GM18507 (cell line): ENCODE measurements at places on chromosomes 12 and 14.

- no peak for DNase-seq
Observed at GRCh38 chr14:79325071-79325470, 886.2 kb downstream of the DIO2 start.

GRCh38 chr12:64538121-64538520 is 72.2 kb upstream of the RASSF3 start:
- no peak for DNase-seq

DNA sequence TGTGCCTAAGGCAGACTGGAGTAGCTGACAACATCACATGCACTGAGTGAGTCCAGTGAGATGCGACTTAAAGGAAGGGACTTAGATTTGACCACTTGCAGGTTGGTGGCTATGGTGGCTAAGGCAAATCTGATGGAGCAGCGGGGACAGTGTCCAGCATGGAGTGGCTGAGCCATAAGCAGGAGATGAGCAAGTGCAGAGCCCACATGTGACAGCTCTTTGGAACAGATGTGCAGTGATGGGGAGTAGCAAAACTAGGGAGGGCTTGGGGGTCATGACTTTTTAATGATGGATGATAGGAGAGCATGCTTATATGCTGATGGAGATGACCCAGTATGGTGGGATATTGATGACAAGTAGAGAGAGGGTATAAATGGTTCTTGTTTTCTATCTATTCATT is 80.2 kb downstream of the PELI2 start:
- DNase-seq = no peak

DNA sequence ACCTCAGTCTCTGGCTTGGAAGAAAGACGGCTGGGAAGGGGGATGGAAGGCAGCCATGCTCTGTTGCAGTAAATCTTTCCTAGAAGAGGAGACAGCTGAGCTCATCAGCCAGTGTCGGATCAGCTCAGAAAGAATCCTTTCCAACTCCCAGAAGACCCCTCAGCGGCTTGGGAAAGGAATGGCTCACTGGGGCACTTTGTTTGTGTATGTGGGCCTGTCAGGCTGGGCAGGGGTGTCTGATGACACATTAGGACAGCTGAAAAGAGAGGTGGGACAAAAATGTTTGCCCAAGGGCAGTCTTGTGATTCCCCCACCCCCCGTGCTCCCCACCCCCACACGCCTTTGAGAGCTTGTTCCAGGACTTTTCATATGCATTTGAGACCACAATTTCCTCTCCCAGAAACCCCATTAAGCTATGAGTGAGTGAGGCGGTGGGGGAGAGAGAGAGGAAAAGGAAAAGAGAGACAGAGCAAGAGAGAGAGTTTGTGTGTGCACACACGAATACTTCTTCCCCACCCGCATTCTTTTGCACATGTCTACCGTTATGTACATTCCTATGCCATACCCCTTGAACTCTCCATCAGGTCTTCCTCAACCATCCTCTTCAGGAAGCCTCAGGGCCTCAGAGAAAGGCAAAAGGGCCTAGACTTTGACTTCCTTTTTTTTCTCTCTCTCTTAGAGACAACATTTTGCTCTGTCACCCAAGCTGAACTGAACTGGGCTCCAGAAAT is 198.9 kb downstream of the ZFP36L1 start:
- DNase-seq = no peak

GRCh38 chr14:101096551-101096950 is 193.0 kb upstream of the RTL1 start:
- no peak for DNase-seq

- DNase-seq = no peak
Observed at GRCh38 chr12:30932881-30933280, 6.3 kb downstream of the TSPAN11 start.

DNA sequence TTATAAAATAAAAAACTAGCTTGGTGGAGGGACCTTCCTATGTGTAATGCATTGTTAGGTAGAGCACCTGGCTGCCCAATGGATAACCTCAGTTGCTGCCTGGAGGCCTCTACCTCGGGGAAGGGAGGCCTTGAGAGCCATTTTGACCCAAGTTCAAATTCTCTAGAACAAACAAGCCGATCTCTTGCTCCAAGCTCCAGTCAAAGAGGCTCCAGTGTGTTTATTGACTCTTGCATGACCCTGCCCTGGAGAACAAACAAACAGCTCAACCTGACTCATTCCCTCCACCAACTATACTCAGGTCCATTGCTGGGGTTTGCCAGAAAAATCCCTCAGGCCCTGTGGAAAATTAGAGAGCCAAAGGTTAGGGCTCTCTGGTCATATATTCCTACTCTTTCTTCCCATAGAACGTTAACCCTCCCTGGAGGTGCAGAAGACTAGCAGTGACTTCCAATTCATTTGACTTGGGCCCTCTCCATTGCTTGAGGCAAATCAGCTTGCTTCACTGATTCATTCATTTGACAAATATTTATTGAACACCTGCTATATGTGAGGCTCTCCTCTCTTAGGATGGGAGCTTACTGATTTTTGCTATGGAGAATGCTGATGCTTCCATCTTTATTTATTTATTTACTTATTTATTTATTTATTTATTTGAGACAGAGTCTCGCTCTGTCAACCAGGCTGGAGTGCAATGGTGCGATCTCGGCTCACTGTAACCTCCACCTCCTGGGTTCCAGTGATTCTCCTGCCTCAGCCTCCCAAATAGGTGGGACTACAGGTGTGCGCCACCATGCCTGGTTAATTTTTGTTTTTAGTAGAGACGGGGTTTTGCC is 73.7 kb upstream of the CISTR start:
- no peak for DNase-seq

DNA sequence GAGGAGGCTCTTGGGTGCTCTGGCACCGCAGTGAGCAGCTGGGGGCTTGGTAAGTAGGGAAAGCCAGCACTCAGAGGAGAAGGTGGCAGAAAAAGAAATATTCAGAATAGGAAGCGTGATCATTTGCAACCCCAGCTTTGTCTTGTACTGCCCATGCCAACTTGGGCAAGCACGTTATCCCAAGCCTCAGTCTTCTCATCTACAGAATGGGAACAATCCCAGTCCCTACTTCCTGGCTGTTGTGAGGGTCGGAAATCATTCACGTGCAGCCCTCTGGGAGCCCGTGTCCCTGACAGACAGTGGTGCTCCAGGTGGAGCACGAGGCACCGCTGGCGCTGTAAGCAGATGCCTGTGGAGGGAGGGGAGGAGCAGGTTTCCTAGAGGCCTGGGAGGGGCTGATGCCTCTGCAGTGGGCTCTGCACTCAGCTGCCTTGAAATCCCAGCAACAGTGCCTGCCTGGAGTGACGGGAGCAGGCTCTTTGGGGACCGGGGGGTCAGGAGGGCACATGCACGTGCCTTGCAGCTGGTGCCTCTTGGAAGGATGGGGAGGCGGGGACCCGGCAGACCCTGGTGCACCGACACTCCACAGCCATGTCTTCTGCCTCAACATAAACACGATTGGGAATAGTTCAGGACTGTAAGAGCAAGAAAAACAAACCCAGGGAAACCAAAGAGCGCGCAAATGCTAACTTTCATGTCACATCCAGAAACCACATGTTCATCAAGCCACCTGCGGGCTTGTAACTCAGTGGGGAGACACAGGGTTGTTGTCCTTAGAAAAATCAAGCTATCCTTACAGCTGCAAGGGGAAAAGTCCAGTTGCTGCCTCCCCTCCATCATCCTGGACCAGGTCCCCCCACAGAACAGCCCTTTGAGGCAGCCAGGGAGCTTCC is 86.5 kb upstream of the DIO3 start:
- DNase-seq = no peak

GRCh38 chr12:4011597-4011996 is 138.4 kb upstream of the PARP11 start:
- DNase-seq = no peak

- no peak for DNase-seq
Observed at GRCh38 chr12:11651785-11652184, 2.3 kb downstream of the ETV6 start.

DNA sequence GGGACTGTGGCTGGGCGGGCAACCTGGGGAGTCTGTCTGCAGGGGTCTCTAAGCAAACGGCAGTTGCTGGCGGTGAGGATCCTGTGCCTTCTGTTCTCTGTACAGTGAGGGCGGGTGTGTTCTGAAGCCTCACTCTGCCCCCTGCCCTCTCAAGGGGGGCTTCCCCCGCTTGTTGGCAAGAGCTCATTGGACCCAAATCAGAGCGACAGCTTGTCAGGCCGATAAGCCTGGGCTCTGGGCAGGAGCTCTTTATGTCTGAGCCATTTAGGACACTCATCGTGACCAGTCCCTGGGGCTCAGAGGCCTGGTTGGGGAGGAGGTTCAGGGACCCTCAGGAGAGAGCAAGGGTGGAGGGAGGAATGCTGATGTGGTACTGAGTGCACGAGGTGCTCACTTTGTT is 136.0 kb downstream of the TSPAN9 start:
- DNase-seq = no peak

- DNase-seq = no peak
Observed at GRCh38 chr12:80857311-80857710, 80.4 kb downstream of the LIN7A start.

DNA sequence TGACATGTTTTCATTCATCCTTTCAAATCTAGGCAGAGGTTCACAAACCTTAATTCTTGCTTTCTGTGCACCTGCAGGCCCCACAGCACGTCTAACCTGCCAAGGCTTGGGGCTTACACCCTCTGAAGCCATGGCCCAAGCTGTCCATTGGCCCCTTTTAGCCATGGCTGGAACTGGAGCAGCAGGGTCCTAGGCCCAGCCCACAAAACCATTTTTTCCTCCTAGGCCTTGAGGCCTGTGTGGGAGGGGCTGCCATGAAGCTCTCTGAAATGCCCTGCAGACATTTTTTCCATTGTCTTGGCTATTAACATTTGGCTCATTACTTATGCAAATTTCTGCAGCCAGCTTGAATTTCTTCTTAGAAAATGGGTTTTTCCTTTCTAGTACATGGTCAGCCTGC is 547.5 kb downstream of the KCNH5 start:
- DNase-seq = no peak

DNA sequence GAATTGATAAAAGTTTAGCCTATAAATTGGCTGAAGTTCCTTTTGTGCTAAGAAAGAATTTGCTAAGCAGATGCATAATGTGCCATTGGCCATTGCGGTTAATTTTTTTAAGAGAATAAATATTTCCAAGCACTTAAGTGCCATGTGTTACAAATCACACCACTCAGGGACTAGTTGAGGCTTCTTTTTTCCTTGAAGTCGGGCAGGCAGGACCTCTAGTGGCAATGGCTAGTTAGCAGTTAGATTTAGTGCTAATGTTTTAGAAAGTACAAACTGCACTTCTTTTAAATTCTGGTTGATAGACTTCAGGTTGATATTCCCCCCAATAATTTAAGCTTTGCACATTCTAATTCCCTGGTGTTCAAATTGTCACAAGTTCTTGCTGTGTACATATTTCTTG is 294.3 kb downstream of the APAF1 start:
- no peak for DNase-seq
